ENCODE measurements at places on chromosomes 11 and 22.
A peak's percentile ranks its signal among the peaks of the same experiment; 100 is the strongest.

DNA sequence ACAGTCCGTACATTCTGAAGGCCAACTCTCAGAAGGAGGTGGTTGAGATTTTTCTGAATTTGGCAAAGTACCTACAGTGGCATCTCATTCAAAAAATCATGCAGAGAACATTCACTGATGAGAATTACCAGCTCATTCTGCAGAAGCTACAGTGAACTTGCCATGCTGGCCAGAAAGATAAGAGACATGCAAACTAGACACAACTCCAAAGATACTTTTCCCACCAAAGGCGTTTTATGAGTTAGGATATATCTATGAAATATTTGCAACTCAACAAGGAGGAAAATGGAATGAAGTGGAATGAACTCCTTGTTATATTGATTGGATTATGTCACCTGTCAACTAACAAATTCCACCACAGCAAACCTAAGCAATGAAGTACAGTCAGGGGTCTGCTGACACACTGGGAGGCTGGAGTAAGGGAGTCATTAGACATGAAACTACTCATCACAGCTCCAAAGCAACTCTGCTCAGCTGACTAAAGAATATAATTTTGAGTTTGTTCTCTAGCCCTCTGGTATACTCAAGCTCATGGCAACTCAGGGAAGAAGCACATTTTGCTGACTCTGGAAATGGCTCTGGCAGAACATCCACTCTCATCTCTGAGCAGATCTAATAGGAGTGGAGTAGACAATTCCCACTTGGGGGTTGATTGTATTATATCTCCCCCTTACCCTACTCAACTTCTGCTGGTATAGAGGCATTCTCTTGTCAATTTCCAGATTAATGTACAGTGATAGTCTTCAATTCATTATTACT lies 22.9 kb downstream of the MAML2 start:
- no peak for DNase-seq

DNA sequence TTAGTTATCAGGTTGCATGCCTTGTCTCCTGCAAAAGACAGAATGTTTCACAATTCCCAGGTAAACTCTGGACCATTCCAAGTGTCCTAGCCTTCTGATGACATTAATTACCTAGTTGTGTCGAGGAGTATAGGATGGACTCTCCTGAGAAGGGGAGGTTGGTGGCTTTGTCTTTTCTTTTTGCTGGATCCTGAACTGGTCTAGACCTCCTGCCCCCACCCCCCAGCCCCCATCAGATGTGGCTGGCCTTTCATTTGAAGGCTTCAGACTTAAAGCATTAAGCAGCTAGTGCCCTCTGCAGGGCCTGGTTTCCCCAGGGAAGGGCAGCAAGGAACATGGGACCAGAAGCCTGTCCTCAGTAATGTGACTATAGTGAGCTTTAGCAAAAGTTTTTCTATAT lies 9.7 kb downstream of the MCAM start:
- no peak for DNase-seq

DNA sequence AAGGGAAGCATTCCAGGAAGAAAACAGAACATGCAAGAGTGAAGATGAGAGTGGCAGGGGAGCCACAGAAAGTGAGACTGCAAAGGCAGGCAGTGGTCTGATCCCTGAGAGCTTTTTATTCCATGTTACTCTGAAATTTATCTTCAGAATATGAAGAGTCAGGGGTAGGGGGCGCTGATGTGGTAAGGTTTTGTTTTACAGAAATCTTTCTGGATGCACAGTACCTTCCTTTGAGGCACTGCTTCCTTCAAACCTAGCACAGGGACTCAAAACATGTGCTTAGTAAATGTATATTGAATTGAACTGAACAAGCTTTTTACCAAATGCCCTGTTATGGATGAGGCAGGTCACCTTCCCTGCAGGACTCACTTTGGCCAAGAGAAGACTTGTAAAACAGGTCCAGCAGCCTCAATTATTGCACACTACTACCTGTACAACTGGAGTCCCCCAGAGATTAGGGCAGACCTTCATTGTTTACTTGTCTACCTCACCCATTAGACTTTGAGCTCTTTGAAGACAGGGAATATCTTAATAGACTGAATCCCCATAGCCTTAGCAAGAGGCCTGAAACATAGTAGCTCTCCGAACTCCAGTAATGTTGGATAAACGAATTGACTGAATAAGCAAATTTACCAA lies 2.2 kb downstream of the PAK1 start:
- no peak for DNase-seq

GRCh38 chr22:29427176-29427760 lies 11.1 kb upstream of the RFPL1 start:
- no peak for DNase-seq

DNA sequence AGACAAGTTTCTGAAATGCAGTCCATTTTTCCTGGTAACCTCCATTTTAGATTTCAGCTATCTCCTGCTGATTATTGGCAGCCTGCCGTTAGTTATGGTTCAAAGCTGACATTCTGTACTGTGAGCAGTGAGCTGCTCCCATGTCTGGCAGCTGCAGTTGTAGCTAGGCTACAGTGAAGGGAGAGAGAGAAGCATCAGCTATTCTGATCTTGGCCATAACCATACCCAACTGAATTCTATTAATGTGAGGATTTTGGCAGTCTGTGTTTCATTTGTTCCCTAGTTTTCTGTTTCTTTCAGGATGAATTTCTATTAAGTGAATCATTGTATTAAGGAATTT lies 33.4 kb downstream of the SIK2 start:
- DNase-seq, result peak; percentile 56

GRCh38 chr11:109155291-109155690 lies 266.7 kb upstream of the C11orf87 start:
- no peak for DNase-seq

DNA sequence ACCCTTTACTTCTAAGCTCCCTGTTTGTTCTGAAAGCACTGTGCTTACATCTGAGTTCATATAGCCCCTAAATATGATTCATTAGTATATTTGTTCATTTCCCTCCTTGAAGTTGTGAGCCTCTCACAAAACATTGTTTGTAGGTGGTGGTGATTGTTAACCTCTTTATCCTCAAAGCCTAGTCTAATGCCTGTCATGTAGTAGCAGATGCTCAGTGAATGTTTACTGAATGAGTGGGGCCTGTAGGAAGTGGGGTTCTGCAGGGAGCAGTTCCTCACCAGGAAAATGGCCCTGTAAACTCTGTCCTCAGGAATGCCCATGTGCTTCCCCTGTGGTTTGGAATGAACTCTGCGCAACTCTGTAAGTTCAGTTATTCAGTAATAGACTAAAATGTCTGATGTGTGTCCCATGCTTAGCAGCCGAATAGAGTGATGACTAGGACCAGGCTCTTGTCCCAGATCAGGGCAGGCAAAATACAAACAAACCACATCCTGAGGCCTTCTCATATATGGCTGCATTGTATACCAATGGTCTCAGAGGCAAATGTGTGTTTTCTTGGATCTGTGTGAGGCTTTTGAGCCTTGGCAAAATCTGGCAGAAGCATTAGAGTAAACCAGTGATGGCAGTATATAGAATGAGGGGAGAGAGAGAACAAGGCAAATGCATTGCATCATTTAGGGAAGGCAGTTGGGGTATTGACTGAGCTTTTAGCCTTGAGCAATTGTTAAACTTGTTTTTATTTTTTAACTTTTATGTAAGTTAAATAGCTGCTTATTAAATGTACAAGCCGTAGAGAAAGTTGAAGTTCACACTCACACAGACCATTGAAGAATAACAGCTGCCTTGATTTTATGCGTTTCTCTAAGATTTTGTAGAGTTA lies 91.4 kb upstream of the BIRC3 start:
- DNase-seq, result peak; percentile 76

GRCh38 chr22:32555581-32555980 lies 81.0 kb downstream of the FBXO7 start:
- no peak for DNase-seq

- DNase-seq, result no peak
These were observed 15.9 kb downstream of the IL17REL start for GRCh38 chr22:49996518-49997250.

DNA sequence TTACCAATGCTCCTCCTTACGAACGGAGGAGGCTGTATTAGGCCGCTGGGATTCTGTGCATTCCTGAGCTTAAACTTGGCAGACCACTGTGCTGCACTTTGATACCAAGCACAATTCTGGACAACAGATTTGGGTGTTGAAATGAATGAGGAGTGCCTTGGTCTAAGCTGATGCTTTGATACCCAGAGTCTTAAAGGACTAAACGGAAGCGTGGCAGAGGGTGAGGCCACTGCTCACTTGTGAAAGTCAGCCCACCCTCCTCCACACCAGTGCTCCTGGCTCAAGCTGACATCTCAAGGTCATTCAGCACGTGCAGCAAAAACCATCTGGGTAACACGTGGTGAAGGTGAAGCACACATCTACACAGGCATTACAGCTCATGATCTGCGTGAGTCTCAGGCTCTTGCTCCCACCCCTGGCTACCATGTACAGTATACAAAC lies 85.9 kb downstream of the MICAL3 start:
- DNase-seq, result no peak

DNA sequence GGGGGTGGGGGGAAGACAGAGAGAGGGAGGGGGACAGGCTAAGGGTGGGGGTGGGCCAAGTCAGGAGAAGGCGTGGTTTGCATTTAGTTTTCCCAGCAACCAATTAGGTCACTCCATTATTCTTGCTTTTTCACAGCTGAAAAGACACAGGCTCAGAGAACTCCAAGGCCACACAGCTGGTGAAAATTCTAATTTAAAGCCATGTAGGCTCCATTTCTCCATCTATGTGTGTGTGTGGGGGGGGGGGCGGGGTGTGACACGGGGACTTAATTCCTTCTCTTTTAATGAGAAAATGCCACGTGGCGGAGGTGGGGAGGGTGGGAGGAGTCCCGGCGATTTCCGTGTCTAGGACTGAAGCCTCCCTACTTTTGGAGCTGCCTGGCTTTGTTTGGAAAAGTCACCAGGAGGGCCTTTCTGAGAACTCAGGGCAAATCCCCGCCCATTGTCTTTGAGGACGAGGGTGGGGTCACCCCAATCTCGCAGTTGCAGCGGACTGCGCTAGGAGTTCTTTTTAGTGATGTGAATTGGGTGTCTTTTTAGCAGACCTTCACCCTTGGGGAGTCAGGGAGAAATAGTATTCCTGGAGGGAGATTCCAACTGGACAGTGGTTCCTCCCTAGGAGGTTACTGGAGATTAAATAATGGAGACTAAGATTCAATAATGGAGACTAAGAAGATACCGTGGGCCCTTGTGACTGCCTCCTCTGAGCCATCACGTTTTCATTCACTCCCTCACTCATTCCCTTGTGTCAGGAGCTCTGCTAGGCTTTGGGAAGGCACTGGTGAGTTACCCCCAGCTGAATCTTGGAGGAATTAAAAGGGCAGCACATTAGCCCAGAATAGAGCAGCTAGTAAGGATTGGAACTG lies 36.4 kb upstream of the PTPRJ start:
- DNase-seq, result no peak

GRCh38 chr22:36155702-36156101 lies 4.9 kb downstream of the APOL3 start:
- DNase-seq, result no peak

GRCh38 chr11:114343493-114343892 lies 47.3 kb downstream of the NNMT start:
- DNase-seq, result no peak

GRCh38 chr11:78168539-78169477 lies 19.6 kb downstream of the KCTD21 start:
- peak; percentile 80 for DNase-seq

DNA sequence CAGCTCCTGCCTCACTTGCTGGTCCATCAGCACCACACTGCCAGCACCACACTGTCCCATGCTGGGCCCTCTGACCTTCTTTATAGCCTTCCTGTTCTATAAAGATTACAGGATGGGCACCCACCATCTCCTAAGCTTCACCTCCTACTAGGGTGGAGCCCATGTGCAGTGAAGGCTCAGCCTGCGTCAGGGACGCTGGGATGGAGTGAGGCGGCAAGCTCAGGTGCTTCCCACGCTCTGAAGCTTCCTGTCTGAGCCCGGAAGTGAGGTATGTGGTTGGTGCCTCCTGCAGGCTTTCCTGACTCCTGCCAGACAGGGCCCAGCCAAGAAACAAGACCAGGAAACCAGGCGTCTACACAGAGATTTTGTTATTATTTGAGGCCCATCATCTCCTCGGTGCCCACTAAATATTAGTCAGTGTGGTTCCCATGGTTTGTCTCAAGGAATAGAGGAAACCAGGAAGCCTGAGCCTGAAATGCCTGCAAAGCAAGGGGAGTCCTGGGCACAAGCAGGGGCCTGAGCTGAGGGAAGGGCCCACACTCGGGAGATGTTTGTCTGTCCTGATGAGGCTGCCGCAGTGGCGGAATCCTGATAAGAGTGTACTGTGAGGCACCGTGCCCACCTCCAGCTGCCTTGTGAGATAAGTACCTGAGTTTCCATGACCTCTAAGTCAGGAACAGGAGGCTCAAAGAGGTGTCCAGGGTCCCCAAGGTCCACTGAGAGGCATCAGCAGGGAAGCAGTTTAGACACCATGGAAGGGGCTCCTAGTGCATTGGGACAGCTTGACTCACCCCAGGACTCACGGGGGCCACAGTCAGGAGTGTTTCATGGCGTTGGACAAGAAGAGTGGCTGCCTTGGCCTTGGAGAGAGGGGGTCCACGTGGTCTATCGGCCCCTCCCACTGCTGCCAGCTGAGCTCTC lies 22.0 kb downstream of the RSPH14 start:
- DNase-seq, result no peak

GRCh38 chr22:32926600-32926999 lies 125.1 kb downstream of the TIMP3 start:
- no peak for DNase-seq

DNA sequence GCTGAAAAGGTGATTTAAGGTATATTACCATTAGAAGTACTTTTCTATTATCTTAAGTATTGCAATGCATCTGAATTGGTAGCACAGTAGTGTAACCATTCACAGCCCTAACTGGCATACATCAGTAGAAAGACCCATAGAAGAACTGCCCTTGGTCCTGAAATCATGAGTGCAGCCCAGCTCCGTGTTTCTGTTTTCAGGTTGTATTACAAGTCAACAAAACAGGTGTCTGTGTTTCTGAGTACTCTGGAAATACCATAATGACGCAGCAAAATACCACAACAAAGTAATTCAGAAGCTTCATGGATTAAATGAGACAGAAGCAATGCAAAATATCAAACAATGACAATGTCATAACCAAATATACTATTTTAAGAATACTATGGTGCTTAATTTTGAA lies 226.3 kb downstream of the OPCML start:
- DNase-seq, result no peak

GRCh38 chr11:107732689-107733051 lies 20.8 kb upstream of the SLN start:
- no peak for DNase-seq

- DNase-seq, result no peak
These were observed 5.7 kb downstream of the RFPL1 start for GRCh38 chr22:29443861-29444792.
